ENCODE measurements at places on chromosomes 3 and 15. TPM values are rescaled to one million over a fixed set of nuclear protein-coding genes. Genes with fewer than 3 reads are reported as not detected.

Gene LAMB2
- 204 TPM for total RNA-seq

Gene CSTA
- 1.3 TPM for total RNA-seq

Gene ITIH3
- not detected for total RNA-seq

Gene TMEM212
- total RNA-seq, result not detected
